ENCODE measurements at places on chromosomes 11 and 22. TPM values are rescaled to one million over a fixed set of nuclear protein-coding genes. Genes with fewer than 3 reads are reported as not detected.

Gene ENTHD1
- total RNA-seq, result not detected

Gene ART1
- total RNA-seq, result not detected

- no peak for DNase-seq
These were observed 265.4 kb downstream of the MIAT start for GRCh38 chr22:26922806-26923205.

Gene ABCG4
- 1.4 TPM for total RNA-seq

Gene PLAAT5
- 4.2 TPM for total RNA-seq

DNA sequence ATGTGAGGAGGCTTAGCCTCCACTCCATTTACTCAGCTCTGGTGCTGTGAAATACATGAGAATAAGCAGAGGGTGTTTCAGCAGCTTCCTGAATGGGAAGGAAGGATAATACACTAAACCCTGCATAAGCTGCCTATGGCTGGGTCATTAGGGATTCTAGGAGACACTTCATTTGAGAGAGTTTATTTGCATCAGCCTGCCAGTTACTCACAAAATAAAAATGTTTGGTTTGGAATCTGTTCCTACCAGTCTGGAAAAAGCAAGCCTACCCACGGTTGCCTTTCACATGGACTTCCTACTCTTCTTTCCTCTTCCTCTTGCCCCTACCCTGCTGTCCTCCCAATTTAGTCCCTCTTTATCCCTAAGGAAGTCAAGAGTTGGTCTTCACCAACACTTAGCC lies 20.5 kb downstream of the SLC1A2 start:
- peak; percentile 53 for DNase-seq

- no peak for DNase-seq
These were observed 50.1 kb downstream of the ACER3 start for GRCh38 chr11:76910620-76911414.

Gene KCNA4
- 0.17 TPM for total RNA-seq

Gene OR52I1
- total RNA-seq, result not detected

Gene CARD18
- not detected for total RNA-seq

Data from esophagus muscularis mucosa (tissue), 4 donors.